T-helper 9 cell (primary cell): ENCODE measurements at places on chromosomes 13 and 19.

DNA sequence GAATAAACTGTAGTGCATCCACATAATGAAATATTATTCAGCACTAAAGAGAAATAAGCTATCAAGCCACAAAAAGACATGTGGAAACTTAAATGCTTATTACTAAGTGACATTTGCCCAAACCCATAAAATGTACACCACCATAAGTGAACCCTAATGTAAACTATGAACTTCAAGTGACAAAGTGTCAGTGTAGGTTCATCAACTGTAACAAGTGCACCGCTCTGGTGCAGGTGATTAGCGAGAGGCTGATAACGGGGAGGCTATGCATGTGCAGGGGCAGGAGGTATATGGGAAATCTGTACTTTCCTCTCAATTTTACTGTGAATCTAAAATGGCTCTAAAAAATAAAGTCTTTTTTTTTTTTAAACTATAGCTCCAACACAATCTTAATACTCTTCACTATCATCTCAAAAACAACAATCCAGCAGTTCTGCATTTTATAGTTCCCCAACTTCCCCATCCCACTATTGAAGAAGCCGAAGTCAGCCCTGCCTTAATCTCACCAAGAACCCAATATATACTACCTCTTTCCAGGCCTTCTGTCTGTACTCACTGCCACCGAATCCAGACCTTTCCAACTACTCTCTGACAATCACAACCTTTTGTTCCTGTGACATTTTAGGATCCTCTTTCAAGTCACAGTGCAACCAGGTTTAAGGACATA, 22.6 kb downstream of the ELF1 start:
- DNase-seq, result no peak

- no peak for DNase-seq
Measured at GRCh38 chr19:27671876-27672275, 1541.1 kb downstream of the UQCRFS1 start.

- DNase-seq, result no peak
Measured at GRCh38 chr19:30718014-30718413, 345.8 kb downstream of the ZNF536 start.

DNA sequence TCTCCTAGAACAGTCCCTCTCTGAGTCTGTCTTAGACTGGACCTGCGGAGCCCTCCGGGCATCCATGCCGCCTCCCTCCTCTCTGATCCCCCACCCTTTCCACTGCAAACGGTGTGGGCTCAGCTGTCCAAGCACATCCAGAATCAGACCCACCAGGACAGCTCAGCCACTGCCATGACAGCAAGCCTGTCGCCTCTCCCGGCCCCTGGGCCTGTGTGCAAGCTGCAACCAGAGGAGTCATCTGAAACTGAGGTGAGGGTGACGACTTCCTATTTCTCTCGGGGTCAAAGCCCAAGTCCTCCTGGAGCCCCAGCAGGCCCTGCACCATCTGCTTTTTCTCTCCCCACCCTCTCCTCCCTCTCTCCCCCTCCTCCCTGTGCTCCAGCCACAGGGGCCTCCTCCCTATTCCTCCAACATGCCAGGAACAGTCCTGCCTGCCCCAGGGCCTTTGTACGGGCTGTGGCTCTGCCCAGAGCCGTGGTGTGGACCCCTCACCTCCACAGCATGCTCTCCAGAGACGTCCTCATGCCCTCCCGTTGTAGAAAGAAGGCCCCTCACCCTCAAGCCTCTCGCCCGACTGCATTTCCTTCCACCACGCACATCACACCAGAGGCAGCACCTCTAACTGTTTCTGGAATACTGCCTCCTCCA, 23.5 kb upstream of the MYDGF start:
- DNase-seq, result no peak

GRCh38 chr19:15120135-15121026, 13.2 kb downstream of the SYDE1 start:
- DNase-seq, result no peak

GRCh38 chr19:38544569-38545315, 73.0 kb downstream of the MAP4K1 start:
- no peak for DNase-seq

GRCh38 chr19:50478901-50479715, 2.5 kb upstream of the GARIN5A start:
- DNase-seq, result no peak

GRCh38 chr13:23618341-23618740, 48.1 kb downstream of the TNFRSF19 start:
- DNase-seq, result no peak

DNA sequence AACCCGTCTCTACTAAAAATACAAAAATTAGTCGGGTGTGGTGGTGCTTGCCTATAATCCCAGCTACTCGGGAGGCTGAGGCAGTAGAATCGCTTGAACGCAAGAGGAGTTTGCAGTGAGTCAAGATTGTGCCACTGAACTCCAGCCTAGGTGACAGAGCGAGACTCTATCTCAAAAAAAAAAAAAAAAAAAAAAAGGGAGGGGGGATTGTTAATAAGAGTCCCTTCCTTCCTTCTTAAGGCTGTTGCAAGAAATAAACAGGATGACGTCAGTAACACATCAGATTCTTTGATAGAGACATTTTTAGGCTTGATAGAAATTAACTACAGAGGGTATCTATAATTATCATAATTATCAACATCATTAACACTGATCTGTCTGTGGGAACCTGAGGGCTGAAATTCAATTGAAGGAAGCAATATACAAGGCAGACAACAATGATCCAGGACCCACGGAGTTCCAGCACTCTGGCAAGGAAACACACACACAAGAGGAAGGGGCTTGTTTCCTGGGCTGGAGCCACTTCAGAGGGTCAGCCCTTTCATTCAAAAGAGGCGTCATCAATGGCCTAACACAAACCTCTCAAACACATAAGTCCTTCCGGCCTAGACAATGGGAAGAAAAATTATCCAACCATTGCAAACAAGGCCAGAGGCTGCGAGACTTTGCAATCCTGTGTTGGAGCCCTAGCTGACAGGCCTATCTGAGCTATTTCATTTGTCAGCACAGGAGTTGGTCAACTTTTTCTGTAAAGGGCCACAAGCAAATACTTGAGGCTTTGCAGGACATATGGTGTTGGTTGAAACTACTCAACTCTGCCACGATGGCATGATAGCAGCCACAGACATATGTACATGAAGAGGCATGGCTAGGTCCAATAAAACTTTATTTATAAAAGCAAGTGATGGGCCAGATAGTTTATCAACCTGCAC, 105.2 kb downstream of the INSR start:
- no peak for DNase-seq

DNA sequence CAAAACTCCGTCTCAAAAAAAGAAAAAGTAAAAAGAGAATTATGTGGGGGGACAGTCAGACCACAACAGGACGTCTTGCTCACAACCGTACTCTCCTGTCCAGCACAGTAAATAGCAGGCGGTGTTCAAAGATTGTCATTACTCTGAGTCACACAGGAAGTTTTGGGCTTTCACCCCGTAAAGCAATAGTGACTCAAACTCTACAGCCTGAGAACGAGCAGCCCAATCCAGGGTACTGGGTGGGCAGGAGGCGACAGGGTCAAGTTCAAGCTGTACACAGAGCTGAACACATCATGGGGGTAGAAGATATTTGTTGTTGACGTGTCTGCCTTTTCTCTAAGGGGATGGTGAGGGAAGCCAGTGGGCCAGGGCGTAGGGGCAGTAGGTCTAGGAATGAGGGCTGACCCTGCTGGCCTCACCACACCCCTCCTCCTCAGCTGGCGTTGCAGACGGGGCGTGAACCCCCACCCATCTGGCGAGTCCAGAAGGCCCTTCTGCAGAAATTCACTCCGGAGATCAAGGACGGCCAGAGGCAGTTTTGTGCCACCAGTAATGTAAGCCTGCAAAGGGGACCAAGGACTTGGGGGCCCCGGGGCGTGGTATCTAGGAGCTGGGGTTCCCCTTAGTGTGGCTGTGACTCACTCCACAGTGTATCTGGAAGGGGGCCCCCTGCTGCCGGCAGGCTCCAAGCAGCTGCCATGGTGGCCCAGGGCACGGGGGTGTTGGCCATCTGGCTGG, 23.3 kb downstream of the PRR12 start:
- DNase-seq, result no peak

GRCh38 chr13:77374786-77375185, 47.9 kb upstream of the MYCBP2 start:
- DNase-seq, result no peak

GRCh38 chr19:47013041-47013517, 6.6 kb upstream of the NPAS1 start:
- peak; percentile 57 for DNase-seq

DNA sequence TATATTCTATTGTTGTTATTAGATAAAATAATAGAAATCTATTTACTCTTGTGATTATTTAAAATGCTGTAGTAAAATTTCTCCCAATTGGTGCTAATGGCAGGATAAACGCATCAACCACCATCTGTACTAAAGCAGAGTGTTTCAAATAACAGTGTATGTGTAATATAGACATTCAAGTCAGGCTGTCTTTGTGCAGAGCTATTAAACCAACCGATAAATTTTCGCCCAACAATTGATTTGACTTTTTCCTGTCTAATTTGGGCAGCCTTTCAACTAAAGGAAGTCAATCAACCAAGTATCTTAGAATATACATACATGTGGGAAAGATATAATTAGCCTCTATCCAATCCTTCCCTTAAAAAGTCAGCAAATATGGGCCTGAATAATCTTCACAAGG, 5.8 kb downstream of the AMER2 start:
- no peak for DNase-seq

DNA sequence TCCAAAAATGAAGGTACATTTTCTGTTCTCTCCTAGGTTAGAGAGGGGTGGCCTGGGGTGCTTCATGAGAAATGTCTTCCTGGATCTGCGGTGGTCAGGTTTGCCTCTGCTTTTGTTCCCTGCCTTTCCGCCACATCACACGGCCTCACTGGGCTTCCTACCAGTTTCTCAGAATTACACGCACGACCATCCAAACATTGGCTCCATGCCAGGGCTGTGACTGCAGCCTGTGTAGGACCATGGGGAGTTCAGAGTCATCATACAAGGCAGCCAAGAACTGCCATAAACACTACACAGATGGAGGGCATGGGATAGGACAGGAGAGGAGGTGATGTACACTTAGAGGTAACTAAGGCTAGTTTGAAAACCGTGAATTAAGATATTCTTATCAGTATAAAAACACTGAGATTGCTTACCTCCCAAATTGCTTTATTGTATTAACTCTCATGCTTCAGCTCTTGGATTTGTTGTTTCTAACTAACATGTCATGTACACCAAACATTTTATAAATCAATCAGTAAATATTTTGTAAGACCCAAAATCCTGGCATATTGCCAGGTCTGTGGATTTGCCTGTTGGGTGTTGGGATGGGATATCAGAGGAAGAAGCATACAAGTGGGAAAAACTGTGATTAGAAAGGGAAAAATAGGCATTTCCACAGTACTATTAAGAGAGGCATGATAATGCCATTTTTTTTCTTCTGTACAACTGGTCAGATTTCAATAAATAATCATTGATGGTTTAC, 45.2 kb downstream of the CDADC1 start:
- no peak for DNase-seq

- no peak for DNase-seq
Measured at GRCh38 chr19:49761625-49762311, 1.3 kb downstream of the TSKS start.

DNA sequence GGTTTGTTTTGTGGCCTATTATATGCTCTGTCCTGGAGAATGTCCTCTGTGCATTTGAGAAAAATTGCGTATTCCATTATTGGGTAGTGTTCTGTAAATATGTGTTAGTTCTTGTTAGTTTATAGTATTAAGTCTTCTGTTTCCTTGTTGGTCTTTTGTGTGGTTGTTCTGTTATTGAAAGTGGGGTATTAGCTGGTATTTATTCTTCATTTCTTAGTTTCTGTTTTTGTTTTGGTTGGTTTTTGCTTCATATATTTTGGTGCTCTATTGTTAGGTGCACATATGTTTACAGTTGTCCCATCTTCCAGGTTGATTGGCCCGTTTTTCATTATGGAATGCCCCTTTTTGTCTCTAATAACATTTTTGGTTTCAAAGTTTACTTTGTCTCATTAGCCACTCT, 77.3 kb downstream of the DNAJC15 start:
- DNase-seq, result no peak
